ENCODE measurements at places on chromosomes 16 and 17.

- no peak for DNase-seq
These were observed 321.1 kb downstream of the C16orf95 start for GRCh38 chr16:86996081-86996480.

GRCh38 chr17:394718-395095, 42.1 kb upstream of the RPH3AL start:
- DNase-seq: no peak

DNA sequence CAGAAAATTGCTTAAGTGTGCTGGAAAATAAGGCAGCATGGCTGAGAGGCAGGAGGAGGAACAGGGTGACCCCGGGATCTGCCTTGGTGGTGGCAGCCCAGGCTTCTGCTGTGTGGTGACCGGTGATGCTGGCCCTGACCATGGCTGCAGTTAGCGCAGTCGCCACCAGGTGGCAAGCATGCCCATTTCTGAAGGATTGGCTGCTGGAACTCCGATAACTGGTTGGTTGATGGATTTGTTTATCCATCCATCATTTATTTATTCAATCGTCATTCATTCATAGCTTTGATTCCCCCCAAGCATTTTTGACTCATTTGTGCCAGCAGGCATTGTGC, 29.1 kb upstream of the ITGA3 start:
- DNase-seq: peak; percentile 93

- DNase-seq: no peak
These were observed 205.7 kb upstream of the CPHXL start for GRCh38 chr16:75931970-75932369.

DNA sequence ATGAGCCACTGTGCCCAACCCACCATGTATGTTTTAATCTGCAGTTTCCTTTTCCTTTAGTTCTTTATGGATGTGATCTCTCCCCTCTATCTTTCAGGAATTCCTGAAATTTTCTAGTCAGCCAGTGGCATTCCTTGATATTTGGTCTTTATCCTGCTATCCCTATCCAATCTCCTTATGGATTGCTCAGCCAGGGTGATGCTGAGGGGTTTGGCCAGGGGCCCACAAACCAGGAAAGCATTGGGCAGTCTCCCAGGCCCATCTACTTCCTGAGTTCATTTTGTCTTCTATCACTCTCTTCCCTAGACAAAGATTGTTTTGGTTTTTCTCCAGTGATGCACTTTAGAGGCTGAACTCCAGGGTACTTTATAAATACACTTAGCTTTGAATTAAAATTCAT, 115.9 kb downstream of the KATNIP start:
- DNase-seq: no peak

DNA sequence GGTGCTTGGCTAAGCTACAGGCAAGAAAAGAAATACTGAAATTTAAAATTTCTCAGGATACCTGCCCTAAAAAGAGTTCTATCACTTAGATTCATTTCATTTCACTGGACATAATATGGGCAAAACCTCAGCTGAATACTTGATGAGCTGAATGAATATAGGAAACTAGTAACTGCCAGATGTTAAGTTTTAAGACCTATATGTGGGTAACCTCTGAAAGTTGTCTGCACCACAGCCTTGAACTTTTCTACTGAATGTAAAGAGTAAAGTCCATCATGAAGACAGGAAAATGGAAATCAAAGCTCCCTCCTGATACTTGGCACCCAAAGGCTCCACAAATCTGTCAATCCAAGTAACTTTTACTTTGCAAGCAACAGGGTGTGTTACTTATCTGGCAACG, 50.8 kb downstream of the HIC1 start:
- no peak for DNase-seq

DNA sequence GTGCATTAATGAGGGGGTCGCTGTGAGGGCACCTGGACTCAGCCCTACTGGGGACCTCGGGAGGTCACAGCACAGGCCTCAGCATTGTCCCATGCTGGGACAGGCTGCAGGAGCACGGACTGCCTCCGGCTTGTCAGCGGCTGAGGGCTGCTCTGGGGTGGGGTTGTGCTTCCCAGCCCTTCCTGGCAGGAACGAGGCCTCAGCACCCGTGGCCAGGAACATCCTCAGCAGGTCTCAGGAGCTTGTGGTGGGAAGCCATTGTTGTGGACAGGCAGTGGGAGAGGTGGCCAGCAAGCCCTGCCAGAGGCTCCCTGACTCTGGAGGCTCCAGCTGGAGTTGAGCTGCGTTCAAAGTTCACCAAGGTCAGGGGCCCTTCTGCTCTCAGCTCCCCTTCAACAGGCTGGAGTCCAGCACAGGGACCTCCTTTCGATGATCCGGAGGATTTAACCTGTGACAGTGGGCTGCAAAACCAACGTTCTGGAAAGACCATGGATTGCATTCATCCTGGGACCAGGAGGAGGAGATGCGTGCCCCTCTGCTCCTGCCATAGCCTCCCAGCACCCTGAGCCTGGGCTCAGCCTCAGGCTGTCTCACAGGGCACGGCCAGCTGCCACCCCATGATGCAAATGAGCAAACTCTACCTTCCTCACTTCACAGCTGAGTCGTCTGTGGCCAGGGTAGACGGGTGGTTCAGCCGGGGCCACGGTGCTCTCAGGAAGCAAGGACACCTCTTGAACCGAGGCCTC, 32.6 kb downstream of the FOXL1 start:
- no peak for DNase-seq

DNA sequence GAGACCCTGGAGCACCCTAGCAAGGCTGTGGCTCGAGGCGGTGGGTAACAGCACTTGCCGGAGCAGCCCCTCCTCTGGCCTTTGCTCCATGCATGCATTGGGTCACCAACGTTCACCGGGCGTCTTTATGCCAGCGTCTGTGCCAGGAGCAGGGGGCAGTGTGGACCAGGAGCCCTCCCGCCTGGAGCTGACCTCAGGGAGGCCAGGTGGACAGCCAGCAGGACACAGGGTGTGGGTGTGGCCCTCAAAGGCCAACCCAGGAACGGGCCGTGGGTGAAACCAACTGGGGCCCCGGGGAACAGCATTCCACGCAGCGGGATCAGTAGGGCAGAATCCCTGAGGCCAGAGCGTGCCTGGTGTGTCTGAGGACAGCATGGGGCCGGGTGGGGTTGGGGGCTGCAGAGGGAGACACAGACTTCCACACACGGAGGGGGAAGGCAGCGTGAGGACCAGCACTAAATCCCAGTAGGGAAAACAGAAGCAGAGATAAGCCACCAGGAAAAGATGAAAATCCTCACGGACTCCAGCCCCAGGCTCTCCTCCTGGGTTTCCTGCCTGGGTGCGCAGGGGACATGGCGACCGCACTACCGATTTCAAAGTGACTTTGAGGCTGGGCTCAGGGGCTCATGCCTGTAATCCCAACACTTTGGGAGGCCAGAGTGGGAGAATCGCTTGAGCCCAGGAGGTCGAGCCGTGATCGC, 2.9 kb upstream of the CD7 start:
- DNase-seq: no peak

DNA sequence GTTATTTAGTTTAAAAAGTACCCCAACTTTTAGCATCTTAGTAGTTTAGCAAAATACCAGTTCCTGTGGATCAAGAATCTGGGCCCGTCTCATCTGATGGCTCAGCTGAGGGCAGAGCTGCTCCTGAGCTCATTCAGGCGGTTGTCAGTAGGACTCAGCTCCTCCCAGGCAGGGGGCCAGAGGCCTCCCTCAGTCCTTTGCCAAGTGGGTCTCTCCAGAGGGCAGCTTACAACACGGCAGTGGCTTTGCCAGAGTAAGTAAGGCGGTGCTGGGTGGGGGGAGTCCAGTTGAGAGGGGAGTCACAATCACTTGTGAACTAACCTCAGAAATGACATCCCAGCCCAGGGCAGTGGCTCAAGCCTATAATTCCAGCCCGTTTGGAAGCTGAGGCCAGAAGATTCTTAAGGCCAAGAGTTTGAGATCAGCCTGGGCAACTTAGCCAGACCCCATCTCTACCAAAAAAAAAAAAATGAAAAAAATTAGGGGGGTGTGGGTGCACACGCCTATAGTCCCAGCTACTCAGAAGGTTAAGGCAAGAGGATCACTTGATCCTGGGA, 81.5 kb upstream of the MED9 start:
- DNase-seq: no peak

- DNase-seq: no peak
These were observed 306.0 kb upstream of the RBFOX1 start for GRCh38 chr16:7026639-7027038.

DNA sequence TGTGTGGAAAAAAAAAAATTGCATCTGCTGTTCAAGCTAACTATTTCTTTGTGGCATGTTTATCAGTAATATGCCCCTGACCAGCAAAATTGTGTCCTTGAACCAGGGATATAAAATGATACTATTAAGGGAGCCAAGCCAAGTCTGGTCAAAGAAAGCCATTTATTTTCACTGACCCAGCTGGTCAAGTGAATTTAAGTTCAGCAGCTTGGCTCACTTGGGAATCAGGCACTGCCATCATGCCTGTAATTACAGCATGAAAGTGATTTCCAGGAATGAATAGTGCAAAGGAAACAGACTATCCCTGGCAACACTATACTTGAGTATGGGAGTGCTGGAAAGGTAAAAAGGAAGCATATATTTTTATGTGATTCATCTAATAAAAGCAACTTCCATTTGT, 934.6 kb upstream of the CDH8 start:
- no peak for DNase-seq

GRCh38 chr17:58318065-58318481, 10.5 kb downstream of the TSPOAP1 start:
- no peak for DNase-seq

DNA sequence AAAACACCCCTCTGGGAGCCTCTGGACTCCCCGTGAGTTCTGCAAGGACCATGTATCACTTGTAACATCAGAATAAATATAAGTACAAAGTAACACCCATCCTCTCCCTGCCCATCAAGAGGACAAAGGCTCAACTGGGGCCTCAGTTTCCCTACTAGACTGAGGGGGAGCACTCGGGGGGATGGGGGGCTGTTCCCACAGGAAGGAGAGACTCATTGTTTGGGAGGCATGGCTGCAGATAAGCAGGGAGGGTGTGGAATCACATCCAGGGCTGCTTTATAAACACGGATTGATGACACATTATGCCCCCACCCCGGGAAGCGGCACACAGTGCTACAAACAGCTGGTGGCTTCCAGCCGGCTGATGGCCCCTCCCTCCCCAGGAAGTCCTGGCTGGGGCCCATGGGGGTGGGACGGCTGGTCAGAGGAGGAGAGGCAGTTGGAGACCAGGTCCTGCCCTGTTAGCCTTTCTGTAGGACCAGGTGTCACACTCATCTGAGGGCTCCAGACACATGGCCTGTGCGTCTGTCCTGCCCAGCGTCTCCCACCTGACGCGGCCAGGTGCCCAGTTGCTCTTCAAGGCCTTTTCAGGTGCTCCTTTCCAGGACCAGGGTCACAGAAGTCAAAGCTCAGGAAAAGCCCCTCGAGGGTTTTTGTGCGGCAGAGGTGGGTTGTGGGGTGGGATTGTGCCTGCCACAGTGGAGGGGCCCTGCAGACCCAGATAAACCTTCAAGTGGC, 1.3 kb upstream of the MPG start:
- DNase-seq: peak; percentile 97

DNA sequence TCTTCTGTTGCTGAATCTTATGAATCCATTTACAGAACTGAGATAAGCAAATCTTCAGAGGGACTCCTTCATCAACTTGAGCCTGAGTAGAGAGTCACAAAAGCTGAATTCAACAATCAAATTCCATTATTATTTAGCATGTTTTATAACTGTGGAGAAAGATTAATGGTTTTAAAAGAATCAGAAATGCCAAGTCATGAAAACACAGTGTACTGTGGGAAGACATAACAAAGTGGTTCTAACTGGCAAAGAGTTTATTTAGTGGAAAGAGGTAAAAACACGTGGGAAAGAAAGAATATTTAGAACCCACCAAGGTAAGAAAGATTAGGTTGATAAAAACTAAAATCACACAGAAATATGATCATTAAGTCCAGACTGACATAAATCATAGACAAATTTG, 5.0 kb downstream of the ERI2 start:
- no peak for DNase-seq

GRCh38 chr16:68296693-68297092, 14.1 kb downstream of the SLC7A6OS start:
- DNase-seq: no peak

GRCh38 chr16:4692460-4693295, 684 bp upstream of the NUDT16L1 start:
- DNase-seq: no peak

- DNase-seq: no peak
These were observed 14.0 kb upstream of the CCL5 start for GRCh38 chr17:35894206-35894605.

DNA sequence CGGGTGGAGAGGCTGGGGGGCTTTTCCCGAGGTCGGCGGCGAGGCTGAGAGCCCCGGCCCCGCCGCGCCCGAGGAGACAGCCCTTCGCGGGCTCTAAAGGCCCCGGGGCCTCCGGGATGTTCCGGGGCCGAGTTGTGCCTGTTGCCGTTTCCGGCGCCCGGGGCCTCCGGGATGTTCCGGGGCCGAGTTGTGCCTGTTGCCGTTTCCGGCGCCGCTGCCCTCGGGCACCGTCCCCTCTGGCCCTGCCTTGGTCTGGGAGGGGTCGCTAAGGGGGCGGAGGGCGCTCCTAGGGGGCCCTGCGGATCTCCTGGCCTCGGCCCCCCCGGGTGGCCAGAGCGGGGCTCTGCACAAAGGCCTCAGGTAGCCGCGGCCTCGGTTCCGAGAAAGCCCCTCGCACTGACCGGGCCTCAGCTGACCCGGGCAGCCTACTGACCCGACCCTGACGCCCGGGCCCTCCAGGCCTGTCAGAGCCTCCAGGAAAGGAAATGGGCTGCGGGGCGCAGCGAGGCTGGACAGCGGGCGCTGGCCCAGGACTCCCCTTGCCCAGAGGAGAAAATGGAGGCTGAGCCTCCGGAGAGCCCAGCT, 24.2 kb downstream of the ACTG1 start:
- no peak for DNase-seq

DNA sequence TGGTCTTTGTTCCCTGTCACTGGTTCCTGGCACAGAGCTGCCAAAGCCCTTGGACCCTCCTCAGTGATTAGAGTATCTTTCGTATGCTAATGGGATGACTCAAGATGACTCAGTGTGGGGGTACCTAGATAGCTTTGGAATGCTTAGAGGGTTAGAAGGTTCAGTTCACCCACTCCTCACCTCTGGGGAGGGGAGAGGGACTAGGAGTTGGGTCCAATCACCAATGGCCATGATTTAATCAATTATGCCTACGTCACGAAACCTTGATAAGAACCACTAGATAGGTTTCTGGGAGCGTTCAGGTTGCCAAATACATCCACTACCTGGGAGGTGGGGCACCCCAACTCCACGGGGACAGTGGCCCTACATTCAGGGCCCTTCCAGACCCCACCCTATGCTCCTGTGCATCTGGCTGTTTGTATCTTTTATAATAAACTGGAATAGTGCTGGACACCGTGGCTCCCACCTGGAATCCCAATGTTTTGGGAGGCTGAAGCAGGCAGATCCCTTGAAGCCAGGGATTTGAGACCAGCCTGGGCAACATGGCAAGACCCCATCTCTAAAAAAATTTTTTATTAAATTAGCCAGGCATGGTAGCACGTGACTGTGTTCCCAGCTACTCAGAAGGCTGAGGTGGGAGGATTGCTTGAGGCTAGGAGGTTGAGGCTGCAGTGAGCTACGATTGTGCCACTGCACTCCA, 29.2 kb upstream of the LITAF start:
- DNase-seq: no peak

DNA sequence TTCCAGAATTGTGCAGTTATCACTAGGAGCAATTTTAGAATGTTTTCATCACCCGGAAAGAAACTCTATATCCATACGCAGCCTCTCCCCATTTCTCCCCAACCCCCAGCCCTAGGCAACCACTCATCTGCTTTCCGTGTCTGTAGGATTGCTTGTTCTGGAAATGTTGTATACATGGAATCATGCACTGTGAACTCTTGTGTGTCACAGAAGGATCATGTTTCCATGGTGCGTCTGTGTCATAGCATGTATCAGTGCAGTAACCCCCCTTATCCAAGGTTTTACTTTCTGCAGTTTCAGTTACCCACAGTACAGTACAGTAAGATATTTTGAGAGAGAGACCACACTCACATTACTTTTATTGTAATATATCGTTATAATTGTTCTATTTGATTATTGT, 299.4 kb downstream of the CPPED1 start:
- no peak for DNase-seq
